T-helper 9 cell (primary cell): ENCODE measurements at places on chromosomes 3 and 15.

GRCh38 chr3:68614087-68614486 lies 318.3 kb downstream of the TAFA4 start:
- no peak for DNase-seq

- DNase-seq, result no peak
Measured at GRCh38 chr15:33398555-33398954, 87.8 kb downstream of the RYR3 start.

- DNase-seq, result no peak
Measured at GRCh38 chr3:136631424-136631823, 120.8 kb downstream of the STAG1 start.

DNA sequence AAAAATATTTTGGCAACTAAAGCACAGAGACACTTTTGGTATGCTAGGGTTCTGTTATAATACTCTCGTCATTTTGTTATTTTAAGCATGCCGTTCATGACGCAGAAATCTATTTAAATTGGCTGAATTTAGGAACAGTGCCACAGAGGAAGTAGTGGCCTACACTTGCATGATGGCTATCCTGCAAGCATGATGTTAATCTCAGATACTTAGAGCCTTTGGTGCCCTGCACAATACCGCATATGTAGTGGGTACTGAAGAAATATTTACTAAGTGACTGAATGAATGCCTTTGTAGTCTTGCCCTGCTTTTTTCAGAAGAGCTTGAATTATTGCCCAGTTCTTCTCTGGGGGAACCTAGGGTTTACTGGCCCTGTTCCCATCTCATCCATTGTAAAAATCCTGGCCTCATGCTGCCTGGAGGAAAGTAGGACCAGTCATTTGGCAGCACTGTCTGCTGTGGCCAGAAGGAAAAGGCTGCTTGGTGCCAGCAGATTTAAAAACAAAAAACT lies 79.0 kb downstream of the SERPINI1 start:
- no peak for DNase-seq

DNA sequence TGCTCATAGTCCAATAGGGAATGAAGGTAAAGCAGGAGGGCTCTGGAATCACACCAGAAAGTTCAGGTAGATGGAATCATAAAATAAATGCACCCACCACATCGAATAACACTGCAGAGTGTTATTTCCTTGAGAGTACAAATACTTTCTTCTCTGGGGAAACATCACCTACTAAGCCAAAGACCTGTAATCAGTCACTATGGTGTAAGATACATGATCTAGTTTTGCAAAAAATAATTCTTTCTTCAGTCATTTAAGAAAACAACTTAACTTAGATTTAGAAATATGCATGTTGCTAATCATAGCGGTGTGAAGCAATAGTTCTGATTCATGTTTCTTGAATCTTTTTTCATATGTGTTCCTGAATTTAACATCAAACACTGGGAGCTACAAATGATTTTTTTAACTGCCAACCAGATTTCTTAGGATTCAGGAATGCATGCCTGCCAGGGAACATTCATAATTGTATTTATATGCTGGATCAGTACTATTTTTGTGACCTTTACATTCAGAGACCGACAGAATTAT lies 40.2 kb upstream of the MEIS2 start:
- DNase-seq, result no peak

- DNase-seq, result no peak
Measured at GRCh38 chr3:104696470-104696869, 670.2 kb upstream of the ALCAM start.
